ENCODE measurements at places on chromosomes 1 and 21.

GRCh38 chr1:184743062-184743756 lies 11.4 kb downstream of the EDEM3 start:
- DNase-seq = no peak

GRCh38 chr1:150621497-150622302 lies 7.7 kb downstream of the ENSA start:
- DNase-seq = peak; percentile 60

- DNase-seq = no peak
Measured at GRCh38 chr1:61053712-61054600, 28.4 kb upstream of the NFIA start.

DNA sequence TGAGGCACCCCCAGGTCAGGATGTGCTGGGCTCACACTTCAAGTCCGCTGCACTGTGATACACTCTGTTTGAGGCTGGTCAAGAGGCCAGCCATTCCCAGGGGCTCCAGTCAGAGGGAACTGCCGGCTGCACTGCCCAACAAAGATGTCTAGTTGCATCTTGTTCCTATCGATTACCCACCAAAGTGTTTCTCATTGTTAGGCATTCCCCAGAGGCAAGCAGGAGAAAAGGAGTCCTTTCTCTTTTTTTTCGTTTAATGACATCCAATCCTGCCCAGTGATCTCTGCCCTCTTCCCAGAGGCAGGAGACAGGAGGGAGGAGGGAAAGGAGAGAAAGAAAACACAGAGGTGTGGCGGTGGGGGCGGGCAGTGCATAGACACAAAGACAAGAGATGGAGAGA lies 150.4 kb downstream of the OMA1 start:
- no peak for DNase-seq

DNA sequence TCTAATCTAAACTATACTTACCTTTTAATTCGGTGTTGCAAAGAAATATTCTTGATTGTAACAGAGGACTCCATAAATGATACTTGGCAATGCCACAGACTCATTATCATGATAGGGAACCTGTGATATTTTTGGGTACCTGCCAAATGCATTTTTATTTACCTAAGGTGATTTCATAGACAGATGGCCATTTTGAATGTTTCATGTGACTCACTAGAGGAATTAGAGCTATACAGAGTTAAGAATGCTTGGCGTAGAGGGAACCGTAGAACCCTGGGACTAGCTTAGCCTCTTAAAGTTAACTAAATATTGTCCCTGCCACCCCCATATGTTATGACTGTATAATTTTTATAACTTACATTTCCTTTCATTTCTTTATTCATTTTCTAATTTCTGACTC lies 136.1 kb downstream of the DISP1 start:
- no peak for DNase-seq

Data from inflammatory macrophage (primary cell).